ENCODE measurements at places on chromosomes 5 and 9.

- no peak for DNase-seq
Observed at GRCh38 chr5:7828269-7828668, 22.7 kb downstream of the CFAP90 start.

DNA sequence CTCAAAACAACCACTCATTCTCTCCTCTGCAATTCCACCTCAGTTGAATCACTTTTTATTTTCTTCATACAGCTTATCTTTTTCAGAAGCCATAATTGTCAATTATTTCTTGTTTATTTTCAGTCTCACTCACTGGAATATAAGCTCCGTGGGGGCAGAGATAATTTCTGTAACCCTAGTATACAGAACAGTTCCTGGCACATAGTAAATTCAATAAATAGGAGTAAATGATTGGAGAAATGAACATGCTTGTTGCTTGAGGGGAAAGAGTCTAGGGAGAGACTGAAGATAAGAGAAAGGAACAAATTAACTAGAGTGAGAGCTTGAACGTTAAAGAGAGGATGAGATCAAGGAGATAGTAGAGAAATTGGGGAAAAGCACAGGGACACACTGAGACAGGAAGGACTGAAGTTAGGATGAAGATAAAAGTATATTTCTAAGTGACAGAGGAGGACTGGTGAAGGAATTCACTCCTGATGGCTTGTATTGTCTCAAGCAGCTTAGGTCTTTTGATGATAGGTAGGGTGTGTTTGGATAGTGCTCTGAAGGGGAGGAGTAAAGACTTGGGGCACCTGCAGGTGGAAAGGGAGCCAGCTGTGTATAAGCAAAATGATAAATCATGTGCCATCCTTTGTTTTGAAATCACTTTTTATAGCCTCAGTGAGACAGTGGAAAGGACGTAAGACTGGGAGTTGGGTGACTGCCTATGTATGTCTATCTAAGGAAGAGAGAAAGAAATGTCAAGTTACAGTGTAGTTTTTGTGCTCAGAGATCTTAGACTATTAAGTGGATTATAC is 2.2 kb downstream of the NAA35 start:
- peak; percentile 40 for DNase-seq

- DNase-seq: no peak
Observed at GRCh38 chr5:32598997-32599549, 13.7 kb downstream of the SUB1 start.

DNA sequence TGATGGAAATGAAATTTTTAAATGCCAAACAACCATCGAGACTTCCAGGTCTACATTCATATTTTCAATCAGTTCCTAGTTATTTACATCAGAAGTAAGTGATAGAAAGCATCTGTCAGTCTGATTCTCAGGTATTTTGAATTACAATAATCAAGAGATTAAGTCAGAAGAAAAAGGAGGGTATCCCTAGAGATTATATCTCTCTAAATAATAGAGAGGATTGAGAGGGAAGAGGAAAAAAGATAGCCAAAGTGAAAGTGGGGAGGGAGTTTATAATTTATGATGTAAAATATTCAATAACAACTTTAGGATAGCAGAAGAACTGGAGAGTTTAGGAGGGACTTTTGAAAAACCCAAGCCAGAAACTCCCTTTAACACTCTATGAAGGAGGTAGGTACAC is 400.2 kb downstream of the EFNA5 start:
- no peak for DNase-seq

GRCh38 chr5:37478121-37478894 is 99.2 kb downstream of the WDR70 start:
- DNase-seq: no peak

DNA sequence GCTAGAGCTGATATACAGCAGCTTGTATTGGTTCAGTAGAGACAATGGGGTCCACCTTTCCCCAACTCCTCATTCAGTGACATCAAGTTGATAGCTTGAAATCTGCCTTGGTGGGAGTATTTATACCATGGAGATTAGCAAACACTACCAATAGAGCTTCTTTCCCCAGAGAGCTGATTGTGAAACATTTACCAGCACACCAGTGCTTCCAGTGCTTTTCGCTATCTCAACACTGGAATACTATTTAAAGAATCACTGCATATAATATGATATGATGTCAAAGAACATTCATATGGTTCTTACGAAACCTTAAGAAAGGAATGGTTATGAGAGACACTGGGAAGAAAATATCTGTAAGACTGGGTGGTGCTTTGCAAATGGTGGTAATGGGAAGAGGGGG is 21.8 kb upstream of the RNF145 start:
- DNase-seq: no peak

- DNase-seq: peak; percentile 95
Observed at GRCh38 chr5:100535060-100536005, at the start of gene FAM174A. TSS of gene FAM174A (plus strand) at chr5:100535374. CDS start at chr5:100535531, 157 bp downstream.

- DNase-seq: no peak
Observed at GRCh38 chr9:14478175-14479162, 164.5 kb upstream of the NFIB start.

- DNase-seq: no peak
Observed at GRCh38 chr5:178739452-178740180, 9.2 kb upstream of the ZNF354A start.

- DNase-seq: no peak
Observed at GRCh38 chr5:60541980-60542379, 158.0 kb downstream of the DEPDC1B start.

DNA sequence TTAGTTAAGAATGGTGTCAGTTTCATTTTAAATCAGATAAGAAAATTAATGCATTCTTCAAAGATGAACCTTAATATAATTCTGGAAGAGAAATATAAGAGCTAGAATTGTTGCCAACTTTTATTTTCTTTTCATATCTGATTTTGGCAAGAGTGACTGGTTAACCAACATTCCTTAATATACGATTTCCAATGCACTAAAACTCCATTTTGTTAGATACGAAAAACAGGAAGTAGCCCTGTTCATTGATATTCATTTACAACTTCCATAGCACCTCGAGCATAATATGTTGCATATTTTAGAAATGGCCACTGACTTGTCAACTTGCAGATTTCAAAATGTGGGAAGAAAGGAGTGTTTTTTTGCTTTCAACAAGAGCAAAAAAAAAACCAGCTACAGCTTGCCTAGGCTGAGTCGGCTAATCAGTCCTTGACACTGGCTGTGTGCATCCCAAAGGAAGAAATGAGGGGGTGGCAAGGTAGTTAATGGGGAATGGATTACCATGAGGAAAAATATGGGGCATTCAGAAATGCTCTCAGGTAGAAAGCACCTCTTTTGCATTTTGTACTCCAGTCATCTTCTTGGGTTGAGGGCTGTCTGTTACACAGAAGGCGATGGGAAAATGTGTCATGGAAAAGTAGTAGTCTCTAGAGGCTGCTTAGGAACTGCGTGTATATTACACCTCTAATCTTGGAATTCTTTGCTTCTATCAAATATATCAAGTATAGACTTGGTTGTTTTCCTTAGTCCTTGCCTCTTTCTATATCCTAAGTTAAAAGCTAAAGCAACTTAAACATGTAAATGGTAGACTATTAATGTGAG is 3.9 kb downstream of the MAP3K1 start:
- no peak for DNase-seq

GRCh38 chr5:163565492-163565891 is 60.1 kb downstream of the MAT2B start:
- DNase-seq: no peak

DNA sequence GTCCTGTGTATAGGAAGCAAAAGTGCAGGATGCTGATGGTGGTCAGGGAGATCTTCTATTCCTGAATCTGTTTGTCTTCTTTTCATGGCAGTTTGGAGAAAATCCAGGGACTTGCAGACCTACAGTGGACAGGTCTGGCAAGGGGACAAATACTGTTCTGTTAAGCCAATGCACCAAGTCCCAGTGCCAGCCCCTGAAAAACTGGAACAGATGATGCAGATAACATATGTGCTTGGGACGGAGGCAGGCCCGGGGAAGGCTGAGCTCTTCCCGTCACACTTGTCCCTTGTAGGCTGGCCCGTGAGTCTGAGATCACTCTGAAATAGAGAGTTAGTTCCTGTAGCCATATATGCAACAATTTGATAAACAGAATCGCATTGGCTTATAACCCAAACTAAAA is 265.7 kb downstream of the MTRR start:
- no peak for DNase-seq

Measured in COR-L47 (cell line).